ENCODE measurements at places on chromosomes 13 and 19.

GRCh38 chr13:84607261-84608013 lies 725.2 kb upstream of the SLITRK1 start:
- DNase-seq, result peak; percentile 27

DNA sequence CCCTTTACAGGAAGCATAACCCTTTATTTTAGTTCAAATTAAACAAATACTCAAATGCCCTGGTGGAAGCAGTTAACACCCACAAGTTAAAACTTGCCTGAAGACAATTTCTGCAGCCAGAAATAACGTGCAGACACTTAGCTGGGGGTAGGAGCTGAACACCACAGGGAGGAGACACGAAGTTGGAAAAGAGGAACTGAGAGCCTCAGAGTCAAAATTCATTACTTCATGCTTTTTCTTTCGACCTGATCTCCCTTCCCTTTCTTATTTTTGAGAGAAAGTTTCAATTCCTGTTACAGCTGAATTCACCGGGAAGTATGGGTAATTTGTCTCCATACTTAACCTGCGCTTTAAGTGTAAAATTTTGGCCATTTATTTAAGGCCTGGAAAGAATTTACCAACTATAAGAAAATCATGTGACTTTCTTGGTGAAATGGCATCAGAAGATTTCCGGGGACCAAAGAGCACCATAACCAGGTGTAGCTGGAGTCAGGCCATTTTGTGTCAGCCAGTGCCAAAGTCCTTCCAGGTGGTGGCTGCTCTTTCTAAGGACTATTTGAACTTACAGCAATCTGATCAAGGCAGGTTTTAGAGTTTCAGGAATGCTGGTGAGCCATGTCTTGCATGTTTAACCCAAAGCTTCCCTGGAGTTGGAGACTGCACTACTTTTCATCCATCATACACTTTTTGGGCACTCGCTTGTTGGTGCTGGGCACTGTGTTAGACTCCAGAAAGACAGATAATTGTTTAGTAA lies 46.5 kb upstream of the RCBTB2 start:
- no peak for DNase-seq

DNA sequence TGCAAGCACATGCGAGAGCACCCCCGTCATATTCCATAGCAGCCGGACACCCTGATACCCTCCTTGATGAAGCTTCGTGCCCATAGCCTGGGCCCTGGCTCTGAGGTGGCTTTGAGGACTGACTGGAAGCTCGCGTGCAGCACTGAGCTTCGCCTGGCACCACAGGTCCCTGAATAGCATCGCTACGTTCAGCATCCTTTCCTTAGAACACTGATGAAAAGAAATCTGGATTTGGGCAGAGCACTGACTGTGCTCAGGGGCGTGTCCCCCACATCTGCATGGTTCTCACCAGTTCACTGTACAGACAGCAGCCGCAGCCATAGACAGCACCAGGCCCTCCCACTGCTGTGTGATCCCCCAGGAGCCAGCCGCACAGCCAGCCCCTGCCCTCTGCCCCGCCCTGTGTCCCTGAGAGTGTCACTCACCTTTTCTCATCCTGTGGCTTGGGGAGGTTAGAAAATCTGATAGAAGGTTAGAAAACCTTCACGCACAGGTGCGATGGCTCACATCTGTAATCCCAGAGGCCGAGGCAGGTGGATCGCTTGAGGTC lies 49.3 kb upstream of the SPACA7 start:
- DNase-seq, result no peak

GRCh38 chr19:934197-934840 lies 8.5 kb downstream of the ARID3A start:
- no peak for DNase-seq

- no peak for DNase-seq
These were observed 17.1 kb upstream of the S1PR4 start for GRCh38 chr19:3161453-3161852.

DNA sequence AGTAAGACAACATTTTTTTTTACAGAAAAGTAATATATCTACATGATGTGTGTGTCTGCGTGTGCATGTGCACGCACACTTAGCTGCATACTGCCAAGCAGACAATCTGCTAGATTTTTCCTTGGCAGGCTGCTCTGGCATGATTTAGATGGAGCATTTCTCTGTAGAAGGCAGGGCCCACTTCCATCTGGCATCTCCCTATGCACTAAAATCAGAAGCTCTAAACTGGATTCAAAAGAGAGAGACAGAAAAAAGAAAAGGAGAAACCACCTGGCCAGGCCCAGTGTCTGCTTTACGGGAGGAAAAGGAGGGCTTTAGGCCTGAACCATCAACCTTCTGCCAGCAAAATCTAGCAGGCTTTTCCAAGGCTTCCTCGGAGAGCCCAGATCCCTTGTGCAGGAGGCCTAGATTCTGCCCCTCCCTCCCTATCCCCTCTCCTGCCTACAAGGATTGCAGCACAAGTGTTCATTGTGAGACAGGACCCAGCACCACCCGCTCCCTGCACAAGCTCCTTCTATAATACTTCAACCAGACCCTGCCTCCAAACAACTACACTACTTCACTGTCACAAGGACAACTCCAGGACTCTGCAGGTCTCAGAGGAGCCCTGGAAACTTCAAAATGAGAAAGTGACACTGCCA lies 99.3 kb downstream of the DOCK9 start:
- no peak for DNase-seq

- no peak for DNase-seq
These were observed 5.8 kb upstream of the FCGRT start for GRCh38 chr19:49506575-49507105.

DNA sequence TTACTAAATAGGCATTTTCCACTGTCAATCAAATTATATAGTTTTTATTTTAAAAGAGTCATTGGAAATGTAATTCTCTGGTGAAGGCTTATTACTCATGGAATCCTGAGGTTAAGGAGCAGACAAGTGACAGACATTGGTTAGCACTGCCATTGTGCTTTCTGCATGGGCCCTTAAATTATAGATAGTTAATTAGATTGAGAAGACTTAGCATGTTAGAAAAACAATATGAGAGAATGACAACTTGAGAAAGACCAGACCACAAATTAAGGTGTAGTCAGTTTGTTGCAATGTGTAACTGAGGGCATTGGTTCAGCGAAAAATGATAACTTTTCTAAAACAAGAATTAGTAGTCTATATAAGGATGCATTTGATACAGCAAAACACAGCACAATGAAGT lies 195.5 kb downstream of the SLITRK6 start:
- no peak for DNase-seq

DNA sequence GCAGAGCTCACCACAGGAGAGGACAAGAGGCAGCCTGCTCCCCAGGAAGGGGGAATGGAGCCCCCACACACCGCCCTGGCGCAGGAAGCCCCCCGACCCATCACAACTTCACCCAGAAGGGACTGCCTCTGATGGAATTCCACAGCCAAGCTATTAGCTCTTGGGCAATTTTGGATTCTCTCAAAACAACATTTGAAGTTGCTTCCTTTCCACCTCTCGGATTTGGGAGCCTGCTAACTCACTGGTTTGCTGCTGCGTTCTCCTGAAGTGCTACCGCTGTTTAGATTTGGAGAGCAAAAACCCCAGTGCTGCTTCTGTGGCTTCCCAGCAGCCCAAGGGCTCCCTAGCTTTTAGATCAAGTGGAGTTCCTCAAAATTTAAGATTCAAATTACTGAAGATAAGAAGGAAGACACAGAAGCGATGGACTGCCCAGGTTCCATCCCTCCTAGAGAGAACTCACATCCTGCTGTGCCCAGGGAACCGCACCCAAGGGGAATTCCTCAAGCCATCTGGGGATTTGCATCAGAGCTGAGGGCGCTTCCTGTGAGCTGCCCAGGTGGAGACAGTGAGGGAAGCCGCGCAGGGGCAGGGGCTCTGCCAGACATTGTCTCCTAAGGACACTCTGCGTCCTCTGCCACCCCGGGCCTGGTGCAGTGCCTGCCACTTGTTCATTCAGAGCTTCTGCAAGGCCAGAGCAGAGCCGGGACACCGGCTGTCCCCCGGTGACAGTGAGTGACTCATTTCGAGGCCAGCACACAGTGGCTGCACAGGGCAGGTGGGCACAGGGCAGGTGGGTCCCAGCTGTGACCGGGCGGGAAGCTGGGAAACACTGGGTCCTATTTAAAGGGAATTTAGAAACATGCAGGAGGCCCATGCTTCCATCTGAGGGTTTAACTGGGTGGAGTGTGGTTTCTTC lies 45.5 kb downstream of the COL4A1 start:
- no peak for DNase-seq

DNA sequence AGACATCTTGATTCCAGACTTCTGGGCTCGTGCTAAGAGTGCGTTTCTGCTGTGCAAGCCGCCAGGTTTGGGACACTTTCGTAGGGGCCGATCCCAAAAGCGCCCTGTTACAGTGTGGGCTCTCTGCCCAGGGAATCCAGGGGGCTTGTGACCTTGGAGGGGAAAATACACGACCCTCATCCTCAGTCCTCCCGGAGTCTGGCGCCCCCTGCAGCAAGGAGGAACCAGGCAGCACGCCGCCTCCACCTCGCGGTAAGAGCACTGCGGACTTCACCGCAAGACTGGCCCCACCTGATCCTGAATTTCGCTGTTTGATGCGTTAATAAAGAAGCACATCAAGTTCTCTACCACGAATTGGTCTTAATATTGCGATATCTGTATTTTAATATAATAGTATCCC lies 5.2 kb downstream of the POLRMT start:
- no peak for DNase-seq

- no peak for DNase-seq
These were observed 6.1 kb downstream of the ATP13A1 start for GRCh38 chr19:19657397-19657783.

DNA sequence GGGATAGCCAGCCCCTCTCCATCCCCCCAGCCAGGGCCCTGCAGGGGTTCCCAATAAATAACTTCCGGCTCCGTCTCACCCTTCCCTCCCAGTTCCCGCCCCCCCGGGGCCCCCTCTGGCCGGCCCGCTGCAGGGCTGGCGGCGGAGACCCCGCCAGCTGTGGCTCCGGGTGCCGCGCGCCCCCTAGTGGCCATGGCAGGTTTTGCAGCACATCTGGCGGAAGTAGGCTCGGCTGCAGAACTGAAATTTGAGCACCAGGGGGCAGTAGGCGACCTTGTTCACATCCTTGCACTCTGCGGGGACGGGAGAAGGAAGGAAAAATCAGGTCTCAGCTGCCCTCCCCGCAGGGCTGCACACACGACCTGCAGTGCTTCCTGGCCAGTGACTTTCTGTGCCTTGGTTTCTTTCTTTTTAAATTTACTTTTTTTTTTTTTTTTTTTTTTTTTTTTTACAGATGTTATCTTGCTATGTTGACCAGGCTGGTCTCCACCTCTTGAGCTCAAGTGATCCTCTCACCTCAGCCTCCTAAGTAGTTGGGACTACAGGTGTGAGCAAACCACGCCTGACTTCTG lies 3.6 kb upstream of the MYO1F start:
- DNase-seq, result peak; percentile 61

GRCh38 chr13:53499576-53500133 lies 471.0 kb downstream of the OLFM4 start:
- DNase-seq, result no peak

- DNase-seq, result no peak
These were observed 255.1 kb upstream of the SOX21 start for GRCh38 chr13:94967183-94968039.

DNA sequence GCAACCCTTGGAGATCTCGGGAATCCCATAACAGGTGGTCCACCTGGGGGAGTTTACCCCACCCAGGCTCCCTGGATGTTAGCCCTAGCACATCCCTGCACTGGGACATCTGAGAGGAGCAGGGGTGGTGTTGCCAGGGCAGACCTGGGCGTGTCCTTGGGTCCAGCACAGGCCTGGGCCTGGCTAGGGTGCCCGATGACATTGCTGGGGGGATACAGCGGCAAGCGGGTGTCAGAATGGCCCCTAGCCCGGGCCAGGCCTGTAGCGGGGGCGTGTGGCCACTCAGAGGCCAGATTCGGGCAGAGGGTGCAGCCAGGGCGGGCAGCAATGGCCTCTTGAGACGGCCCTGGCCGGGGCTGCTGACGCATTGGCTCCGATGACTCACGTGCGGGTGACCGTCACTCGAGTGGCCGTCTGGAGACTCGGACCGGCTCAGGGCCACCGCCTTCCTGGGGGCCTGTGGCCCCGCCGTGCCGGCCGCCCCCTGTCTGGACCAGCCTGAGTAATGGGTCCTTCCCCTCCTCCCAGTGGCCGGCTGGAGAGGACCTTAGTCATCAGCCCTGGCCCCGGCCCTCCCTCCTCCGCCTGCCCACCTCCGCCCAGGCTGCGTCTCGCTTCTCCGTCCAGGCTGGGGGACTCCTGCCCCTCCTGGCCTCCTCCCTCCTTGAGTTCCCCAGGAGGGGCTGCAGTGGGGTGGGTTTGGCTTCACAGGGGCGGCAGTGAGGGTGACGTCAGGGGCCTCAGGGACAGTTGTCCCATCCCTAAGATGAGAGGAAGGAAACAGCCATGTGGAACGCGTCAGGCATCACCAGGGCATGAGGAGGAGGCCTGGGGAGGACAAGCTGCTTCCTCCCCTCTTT lies 23.2 kb upstream of the CRTC1 start:
- DNase-seq, result no peak

DNA sequence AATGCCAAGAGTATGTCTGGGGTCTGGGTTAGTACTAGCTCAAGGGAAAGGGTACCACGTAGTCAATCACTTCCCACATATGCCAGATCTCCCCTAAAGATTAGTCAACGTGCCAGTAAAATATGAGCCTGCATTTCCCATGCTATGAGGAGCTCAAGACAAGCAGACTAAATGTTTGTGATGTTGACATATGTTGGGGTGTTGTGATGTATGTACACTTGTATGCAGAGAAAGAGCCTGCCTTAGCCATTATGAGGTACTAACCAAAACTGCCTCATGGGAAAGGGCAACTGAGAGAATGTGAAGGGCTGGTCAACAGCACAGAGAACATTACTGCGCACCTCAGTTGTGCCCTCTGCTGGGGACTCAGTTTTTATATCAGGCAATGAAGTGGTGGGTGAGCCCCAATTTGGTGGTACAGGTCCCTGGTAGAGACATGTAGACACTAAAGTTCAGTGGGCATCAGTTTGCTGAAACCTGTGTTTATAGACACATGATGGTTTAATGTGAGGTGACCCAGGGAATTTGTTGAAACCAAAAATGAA lies 287.0 kb downstream of the DCT start:
- DNase-seq, result no peak

DNA sequence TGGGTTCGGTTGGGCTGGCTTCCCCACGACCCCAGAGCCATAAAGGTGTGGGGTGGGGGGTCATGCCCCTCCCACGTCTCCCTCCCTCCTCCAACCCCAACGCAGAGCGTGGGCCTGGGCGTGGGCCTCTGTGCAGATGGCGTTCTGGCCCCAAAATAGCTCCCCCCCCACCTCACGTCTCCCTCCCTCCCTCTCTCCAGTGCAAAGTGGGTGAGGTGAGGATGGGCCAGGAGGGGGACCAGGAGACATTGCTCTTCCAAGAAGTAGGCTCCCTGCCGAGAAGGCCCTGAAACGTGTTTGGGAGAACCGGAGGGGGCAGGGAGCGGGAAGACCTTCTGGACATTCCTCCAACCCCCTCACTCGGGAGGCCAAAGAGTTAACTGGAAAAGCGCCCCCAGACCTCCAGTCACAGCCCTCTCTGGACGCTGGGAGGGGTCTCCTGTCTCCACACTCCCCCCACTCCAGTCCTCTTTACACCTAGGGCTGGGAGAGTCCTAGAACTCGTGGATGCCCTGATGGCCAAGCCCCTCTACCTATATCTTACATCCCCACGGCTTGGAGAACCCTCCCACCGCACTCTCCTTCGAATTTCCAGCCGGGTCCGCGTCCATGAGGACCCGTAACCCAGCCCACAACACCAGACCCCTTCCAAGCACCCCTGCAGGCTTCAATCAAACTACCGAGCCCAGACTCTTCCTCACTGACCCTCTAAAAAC lies 855 bp downstream of the UNC13A start:
- no peak for DNase-seq

- no peak for DNase-seq
These were observed 1.3 kb upstream of the SIGLEC9 start for GRCh38 chr19:51123381-51123800.

- no peak for DNase-seq
These were observed 32.2 kb downstream of the WTIP start for GRCh38 chr19:34513767-34514166.
